ENCODE measurements at places on chromosomes 5 and 9.

DNA sequence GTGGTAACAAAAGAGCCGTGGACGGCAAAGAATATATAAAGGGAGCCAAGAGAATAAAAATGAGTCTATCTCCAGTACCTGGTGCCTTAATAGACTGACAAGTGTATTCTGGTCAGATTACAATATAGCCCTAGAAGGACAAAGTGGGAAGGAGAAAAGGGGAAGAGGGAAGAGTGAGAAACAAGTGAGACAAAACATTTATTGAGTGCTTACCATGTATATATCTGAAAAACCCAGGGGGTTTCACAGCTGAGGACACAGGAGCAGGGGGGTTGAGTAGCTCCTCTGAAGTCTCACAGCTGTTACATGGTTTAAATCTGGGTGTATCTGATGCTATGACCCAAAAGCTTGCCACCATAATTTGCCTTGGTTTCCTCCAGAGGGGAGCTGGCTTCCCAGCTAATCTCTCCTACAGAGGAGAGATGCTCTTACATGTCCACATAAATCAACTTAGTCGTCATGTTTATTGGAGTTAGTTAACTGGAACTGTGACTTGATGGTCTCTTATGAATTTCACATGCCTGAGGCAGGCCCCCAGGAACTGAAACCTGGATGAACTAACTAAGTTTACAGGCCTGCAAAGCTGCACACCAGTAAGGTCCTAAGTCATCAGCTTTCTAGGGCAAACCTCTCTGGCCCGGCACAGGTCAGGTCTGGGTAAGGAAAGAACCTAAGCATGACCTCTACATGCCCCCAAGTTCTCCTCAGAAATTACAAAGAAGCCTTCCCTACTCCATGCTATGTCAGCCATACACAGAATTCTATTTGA lies 15.5 kb downstream of the SIL1 start:
- ATAC-seq = peak; percentile 58

GRCh38 chr5:133511653-133512235 lies 100.6 kb downstream of the FSTL4 start:
- no peak for ATAC-seq

DNA sequence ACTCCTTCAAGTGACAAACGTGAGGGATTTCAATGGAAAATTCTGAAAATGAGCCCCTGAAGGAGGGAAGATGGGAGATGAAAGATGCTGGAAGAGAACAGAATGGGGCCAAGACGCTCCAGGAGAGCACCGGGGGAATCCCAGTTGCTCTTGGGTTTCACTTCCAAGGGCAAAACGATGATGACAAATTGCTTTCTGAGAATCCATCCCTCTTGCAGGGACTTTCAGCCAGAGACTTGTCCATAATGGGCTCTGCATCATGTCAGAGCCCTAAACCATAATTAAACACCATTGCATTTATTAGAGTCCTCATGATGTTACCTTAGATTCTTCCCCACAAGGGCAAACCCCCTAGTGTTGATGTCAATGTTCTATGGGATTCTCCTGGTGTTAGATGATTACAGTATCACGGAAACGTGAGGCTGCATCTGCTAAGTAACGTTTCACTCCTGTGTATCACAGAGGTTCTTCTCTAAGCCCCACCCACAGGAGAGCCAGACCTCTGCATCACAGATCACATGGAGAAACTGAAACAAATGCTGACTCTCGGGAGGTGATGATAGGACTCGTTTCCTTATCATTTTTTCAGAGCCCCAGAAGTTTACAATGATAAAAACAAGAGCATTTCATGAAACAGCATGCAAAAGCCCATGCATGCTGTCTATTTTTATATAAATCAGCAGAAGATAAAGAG lies 114.4 kb downstream of the TENT4A start:
- peak; percentile 60 for ATAC-seq

DNA sequence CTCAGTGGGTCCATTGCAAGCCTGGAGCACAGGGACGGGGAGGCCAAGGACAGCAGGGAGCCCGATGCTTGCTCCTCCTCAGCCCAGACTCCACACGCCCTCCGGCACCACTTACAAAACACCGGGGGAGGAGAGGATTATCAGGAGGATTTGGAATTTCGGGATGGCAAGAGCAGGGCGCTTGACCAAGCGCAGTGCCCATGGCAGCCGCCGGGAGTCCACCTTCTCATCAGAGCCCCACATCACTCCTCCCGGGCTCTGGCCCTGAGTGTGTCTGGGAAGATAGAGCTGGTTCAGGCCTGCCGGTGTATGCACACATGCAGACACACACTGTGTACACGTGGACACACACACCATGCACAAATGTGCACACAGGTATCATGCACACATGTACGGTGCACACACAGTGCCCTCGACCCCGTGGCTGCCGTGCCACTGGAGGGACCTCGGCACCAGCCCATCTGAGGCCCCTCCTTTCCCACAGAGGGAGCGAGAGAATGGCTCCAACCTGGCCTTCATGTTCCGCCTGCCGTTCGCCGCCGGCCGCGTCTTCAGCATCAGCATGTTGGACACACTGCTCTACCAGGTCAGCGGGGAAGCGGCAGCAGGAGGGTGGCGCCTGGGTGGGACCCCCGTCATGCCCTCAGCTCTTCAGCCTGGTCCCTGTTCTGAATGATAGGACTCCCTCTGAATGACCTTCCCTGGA lies 81.7 kb downstream of the KCNT1 start:
- no peak for ATAC-seq

DNA sequence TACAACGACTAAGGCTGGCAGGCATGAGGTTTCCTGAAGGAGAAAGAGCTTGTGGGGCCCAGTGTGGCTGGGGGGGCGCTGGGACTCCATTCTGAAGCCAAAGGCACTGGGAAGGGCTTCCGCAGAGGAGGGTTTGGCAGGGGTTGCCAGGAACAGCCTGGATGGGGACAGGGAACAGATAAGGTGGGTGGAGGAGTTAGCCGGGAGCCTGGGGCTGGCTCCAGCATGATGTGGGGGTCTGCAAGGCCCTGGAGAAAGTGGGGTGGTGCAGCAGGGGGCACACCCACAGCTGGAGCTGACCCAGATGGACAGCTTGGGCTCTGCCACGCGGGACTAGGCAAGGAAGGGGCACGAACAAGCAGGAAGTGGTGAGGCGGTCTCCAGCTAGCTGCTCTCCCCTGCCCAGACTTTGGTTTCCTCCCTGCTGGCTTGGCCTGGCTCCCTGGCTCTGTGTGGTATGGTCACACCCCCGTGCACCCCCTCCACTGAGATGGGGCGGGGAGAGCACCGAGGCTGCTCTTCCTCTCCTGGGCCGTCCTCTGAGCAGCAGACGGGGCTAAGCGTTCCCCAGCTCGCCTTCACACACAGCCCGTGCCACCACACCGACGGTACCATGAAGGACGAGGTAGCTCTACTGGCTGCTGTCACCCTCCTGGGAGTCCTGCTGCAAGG lies at the start of gene LTC4S:
Gene LTC4S (plus strand): TSS at position 519 of the 672 bp plus-strand sequence. CDS start 95 bp downstream, at position 614.
- peak; percentile 48 for ATAC-seq

GRCh38 chr5:6723122-6723815 lies 10.0 kb downstream of the TENT4A start:
- no peak for ATAC-seq

DNA sequence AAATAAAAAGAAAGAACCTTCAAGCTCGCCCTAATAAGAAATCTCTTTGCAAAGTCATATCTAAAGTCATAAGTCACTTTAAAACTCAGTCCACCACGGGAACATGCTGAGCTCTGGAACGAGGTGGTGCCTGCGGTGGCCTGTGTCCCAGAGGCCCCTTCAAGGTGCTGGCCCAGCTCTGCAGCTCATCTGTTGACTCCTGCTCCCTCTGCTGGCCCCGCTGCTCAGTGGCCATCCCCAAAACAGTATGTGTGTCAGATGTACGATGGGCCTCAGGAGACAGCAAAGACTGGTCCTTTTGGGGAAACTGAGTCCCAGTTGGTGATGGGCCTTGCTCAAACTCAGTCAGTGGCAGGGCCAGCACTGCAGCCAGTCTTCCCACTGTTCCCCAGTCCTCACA lies 22.8 kb upstream of the FOXB2 start:
- no peak for ATAC-seq

- ATAC-seq = no peak
Measured at GRCh38 chr5:40268088-40268487, 411.6 kb upstream of the PTGER4 start.

- peak; percentile 57 for ATAC-seq
Measured at GRCh38 chr5:98927989-98928872, 576 bp downstream of the CHD1 start.

DNA sequence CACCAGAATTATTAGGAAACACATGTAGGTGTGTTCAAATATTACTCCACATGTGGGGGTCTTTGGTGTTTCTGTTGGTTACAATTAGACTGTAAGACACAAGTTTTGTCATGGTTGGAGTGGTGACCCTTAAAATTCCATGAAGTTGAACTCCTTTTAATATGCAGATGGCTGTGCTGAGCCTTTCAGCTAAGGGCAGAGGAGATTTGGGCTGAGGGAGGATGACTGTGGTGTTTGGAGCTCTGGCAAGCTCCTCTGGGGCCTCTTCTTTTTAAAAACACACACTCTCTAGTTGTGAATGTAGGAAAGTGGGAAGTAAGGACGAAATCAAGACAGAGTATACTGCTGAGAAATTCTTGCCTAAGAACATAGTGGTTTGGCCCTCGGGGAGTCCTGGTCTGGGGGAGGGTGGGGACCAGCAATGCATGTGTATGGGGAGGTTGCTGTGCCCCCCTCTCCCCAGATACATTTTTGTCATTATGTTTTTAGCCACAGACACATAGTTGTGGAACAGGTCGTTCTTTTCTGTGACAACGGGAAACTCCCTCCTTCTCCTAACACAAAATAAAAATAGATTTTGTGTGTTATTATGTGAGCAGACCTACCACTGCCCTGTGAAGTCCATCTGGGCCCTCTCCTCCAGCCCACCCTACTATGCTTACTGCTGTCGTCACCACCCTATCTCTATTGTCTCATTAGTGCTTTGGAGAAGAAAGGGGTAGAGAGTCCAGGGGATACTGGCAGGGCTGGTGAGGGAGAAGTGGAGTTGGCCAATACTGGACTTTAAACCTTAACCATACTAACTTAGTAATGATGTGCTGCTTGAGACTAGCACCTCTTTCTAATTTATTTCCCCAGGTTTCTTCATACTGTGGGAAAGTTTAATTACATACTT lies 10.0 kb downstream of the SMARCA2 start:
- ATAC-seq = no peak

DNA sequence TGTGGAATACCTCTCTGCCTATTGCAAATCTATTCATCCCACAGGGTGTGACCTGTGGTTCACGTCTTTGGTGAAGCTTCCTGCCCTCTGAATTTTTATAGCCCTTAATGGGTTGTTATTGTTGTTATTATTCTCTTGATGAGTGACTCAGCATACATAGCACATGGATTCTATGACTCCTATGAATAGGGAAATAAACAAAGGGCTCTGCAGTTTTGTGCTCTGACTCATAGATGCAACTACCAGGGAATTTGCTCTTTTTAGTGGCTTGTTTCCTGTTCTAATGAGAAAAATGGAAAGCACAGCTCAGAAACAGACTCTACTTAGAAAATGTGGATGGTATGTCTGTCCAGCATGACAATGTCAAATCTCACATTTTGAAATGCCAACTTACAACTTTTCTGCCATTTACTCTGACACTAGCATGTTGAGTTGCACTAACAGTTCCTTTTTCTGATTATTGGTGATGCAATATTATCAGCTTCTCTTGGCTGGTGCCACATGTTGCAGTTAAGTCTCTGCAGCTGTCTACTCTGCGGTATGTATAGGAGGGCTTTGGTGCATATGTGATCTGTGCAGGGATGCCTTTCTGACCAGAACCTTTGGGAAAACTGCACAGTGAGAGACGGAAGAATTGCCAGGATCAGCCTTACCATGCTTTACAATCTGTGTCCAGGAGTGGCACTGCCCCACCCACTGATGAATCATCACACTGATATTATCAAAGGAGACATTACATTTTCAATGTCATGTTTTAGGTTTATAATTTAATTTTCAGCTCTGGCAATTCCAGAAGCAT lies 996.4 kb upstream of the WWC1 start:
- no peak for ATAC-seq

Measured in stimulated activated memory B cell treated with anti-CD40 and anti-IgM and Interleukin-4, amounts not matched to agents 10 μg/mL and 1 μg/mL and 100 μg/mL, for 72 hours (primary cell).